ENCODE measurements at places on chromosomes 5 and 9. TPM values are rescaled to one million over a fixed set of nuclear protein-coding genes. Genes with fewer than 3 reads are reported as not detected.

- DNase-seq = no peak
- H3K36me3 ChIP-seq = no peaks in the 10 kb centered on the region
- no peak overlapping the region for H3K4me3 ChIP-seq
- H3K4me1 ChIP-seq = no peaks in the 10 kb centered on the region
- peaks cover 6% of the 10 kb centered on the region for H3K27me3 ChIP-seq
These were observed 53.6 kb upstream of the IRX2 start for GRCh38 chr5:2805080-2805479.

GRCh38 chr9:118331622-118332045, 627.4 kb downstream of the TLR4 start:
- no peak overlapping the region for H3K4me3 ChIP-seq
- no peaks in the 10 kb centered on the region for H3K4me1 ChIP-seq
- no peak for DNase-seq
- no peaks in the 10 kb centered on the region for H3K27me3 ChIP-seq

GRCh38 chr5:56598941-56599340, 216.4 kb upstream of the MAP3K1 start:
- H3K36me3 ChIP-seq = no peaks in the 10 kb centered on the region
- no peak for DNase-seq
- no peaks in the 10 kb centered on the region for H3K27me3 ChIP-seq

- H3K4me1 ChIP-seq = no peaks in the 10 kb centered on the region
- H3K4me3 ChIP-seq = no peak overlapping the region
- DNase-seq = no peak
These were observed 28.7 kb downstream of the PCSK1 start for GRCh38 chr5:96404191-96404867.

DNA sequence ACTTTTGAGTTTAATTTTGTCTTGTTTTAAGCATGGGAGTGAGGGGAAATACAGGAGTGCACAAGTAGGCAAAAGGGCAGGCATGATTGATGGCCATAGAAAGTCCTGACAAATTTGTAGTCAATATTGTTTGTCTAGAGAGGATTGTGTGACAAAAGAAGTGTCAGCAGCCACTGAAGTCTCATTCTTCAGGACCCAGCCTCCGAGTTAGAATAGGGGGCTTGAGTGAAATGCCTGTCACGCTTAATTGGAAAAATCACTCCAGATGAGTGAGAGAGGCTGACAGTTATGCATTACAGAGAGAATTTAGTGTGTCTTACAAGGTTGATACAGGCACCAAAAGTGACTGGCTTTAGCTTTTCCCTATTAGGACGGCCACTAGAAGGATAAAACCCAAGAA, 81.9 kb upstream of the RPS23 start:
- DNase-seq = no peak
- no peak overlapping the region for H3K4me3 ChIP-seq
- H3K4me1 ChIP-seq = peaks cover 7% of the 10 kb centered on the region
- H3K27ac ChIP-seq = no peak overlapping the region
- no peaks in the 10 kb centered on the region for H3K36me3 ChIP-seq

GRCh38 chr5:31197183-31197582, 3.7 kb downstream of the CDH6 start:
- H3K36me3 ChIP-seq = no peaks in the 10 kb centered on the region
- H3K4me1 ChIP-seq = peaks cover 22% of the 10 kb centered on the region
- peaks cover 35% of the 10 kb centered on the region for H3K27me3 ChIP-seq
- no peak overlapping the region for H3K4me3 ChIP-seq
- no peak overlapping the region for H3K27ac ChIP-seq
- no peak for DNase-seq

GRCh38 chr5:14385019-14385418, 196.6 kb upstream of the OTULINL start:
- no peak for DNase-seq
- H3K4me1 ChIP-seq = no peaks in the 10 kb centered on the region
- peaks cover 94% of the 10 kb centered on the region for H3K36me3 ChIP-seq
- H3K27me3 ChIP-seq = no peaks in the 10 kb centered on the region
- H3K27ac ChIP-seq = no peak overlapping the region

Gene CNTLN
- 4.7 TPM for total RNA-seq

Gene CYLC2
- total RNA-seq = not detected

Gene ITGA1
- total RNA-seq = 279 TPM

Gene SPAG8
- total RNA-seq = not detected

Data from stomach (tissue), 19 donors.